AML-193 (cell line): ENCODE measurements at places on chromosomes 1 and 21.

- DNase-seq, result no peak
Measured at GRCh38 chr21:45857761-45858160, 123.8 kb upstream of the COL6A1 start.

- no peak for DNase-seq
Measured at GRCh38 chr1:203842559-203842876, 18.9 kb upstream of the SNRPE start.

DNA sequence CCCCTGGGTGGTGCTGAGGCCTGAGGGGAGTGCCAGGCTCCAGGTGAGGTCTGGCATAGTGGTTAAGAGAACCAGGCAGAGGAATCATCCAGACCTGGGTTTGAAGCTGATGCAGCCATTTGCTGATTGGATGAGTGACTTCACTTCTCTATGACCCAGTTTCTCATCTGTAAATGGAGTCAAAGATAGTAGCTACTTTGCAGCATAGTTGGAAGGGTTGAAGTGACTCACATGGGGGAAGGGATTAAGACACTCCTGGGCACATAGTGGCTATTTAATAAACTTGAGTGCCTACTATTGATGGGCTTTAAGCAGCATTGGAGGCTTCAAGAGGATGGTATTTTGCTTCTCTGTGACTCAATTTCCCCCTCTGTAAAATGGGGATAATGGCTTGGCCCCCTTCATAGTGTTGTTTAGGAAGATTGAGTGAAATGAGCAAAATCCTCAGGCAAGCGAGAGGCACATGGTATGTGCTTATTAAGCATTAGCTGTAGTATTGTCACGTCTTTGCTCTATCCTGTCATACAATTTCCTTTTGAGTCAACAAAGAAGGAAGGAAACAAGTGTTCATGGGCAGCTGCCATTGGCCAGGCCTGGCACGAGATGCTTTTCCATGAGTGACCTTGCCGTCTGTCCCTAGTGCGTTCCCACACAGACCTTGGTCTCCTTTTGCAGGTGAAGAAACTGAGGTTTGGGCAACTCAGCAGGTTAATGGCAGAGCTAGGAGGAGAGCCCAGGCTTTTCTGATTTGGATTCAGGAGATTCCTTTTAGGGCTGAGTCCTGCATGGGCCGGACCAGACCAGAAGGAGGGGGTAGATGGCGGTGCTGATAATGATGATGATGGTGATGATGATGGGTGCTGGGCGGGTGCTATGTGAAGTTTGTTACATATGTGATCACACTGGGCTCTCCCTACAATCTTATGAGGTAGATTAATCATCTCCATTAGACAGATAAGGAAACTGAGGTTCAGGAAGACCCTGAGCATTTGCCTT lies 131.1 kb upstream of the WNT4 start:
- no peak for DNase-seq

DNA sequence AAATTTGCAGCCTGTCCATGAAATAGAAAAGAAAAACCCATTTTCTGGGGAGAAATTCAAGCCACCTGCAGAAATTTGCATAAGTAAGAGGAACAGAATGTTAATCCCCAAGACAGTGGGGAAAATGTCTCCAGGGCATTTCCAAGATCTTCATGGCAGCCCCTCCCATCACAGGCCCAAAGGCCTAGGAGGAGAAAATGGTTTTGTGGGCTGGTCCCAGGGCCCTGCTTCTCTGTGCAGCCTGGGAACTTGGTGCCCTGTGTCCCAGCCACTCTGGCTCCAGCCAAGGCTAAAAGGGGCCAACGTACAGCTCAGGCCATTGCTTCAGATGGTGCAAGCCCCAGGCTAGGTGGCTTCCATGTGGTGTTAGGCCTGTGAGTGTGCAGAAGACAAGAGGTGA lies 155.6 kb downstream of the PRDM2 start:
- no peak for DNase-seq

DNA sequence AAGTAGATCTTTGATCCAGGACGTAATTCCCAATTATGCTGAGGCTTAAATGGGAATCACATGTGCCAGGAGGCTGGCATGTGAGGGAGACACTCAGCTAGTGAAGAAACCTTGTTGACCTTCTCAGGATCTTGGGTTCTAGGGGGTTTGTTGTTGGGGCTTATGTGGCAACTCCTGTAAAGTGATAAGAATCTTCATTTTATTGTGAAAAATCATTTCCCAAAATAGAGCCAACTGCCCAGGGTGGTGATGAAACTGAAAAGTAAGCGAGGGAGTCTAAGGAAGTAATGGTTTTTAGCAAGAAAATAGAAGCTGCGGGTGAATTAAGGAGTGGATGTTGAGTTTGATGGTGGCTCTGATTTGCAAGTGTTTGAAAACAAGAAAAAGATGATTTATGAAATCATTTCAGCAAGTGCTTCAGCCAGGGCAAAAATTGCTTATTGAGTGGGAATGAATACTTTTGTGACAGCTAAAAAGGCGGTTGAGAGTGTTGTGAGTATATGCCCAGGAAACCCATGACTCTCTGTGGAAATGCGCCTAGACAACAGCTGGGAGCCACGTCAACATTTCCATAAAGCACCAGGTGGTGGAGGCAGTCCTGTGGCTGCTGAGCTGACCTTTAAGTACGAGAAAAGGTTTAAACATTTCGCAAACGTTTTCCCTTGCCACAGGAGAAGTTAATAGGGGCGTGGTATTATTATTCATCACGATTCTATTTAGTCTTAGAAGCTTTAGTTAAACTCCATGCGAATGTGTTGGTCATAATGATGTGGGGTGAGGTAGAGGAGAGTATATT lies 102.7 kb downstream of the HMGB4 start:
- no peak for DNase-seq

- DNase-seq, result no peak
Measured at GRCh38 chr1:180923887-180924286, 11.2 kb downstream of the KIAA1614 start.

- DNase-seq, result no peak
Measured at GRCh38 chr1:18174037-18174436, 66.4 kb downstream of the IGSF21 start.

DNA sequence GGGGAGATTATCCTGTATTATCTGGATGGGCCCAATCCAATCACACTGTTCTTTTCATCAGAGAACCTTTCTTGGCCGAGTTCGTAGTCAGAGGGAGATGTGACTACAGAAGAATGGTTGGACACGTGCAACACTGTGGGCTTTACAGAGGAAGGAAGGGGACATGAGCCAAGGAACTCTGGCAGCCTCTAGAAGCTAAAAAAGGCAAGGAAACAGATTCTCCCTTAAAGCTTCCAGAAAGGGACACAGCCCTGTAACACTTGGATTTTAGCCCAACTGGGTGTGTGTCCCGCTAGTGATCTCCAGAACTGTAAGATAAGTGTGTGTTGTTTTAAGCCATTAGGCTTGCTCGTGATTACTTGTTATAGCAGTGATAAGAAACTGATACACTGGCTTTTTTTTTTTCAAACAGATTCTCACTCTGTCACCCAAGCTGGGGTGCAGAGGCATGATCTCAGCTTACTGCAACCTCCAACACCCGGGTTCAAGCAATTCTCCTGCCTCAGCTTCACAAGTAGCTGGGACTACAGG lies 53.9 kb upstream of the FBXO28 start:
- DNase-seq, result no peak

- no peak for DNase-seq
Measured at GRCh38 chr1:235054936-235055335, 73.7 kb downstream of the TOMM20 start.

DNA sequence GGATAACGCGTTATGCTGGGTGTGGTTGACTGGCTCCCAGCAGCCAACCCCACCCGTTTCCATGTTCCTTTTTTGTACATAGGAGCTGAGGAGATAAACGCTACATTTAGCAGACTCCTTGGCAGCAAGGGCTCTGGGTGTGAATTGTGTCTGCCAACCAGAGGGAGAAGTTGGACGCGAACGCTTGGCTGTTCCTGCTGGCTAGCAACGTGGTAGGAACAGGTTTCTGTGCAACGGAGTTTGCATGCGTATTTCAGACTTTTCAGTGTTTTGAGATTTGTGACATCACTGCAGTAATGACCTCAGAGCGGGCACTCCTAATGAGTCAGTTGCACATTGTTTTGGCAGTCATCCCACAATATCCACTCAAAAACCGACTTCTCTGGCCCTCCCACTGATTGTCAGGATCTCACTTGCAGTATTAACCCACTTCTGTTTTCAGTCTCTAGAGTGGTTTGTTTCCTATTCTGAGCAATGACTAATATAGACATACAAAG lies 98.7 kb upstream of the RGS1 start:
- no peak for DNase-seq

GRCh38 chr21:28310711-28311110 lies 682.0 kb downstream of the LTN1 start:
- no peak for DNase-seq

DNA sequence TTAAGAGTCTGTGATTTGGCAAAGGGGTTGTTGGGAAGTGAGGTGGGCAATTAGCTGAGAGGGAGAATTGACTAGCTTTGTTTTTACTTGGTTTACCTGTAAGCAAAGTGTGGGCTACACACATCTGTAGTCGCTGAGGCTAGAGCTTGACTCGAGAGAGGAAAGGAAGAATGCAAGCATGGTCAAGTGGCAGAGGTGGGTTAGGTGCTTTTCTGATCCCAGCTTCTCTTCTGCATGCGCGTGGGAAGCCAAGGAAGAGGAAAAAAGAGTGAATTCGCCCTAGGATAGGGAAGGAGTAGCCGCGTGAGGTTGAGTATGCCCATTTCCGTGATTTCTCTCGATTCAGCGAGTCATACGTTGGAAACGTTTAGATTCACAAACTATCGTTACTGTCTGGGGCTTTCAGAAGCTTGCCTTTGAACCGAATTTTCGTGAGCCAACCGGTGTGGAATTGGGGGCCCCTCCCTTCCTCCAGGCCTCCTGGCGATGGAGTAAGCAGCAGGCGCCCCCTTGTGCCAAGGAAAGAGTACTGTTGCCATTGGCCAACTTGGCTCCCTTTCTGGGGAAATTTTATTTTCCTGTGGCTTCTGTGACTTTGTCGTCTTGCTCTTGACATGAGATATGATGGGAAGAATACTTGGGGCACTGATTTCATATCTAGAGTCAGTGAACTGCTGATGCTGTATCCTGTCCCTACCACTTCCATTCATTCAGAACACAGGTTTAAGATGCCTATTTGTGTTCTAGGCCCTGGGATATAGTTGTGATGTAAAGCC lies 1.3 kb downstream of the PIGV start:
- peak; percentile 63 for DNase-seq

DNA sequence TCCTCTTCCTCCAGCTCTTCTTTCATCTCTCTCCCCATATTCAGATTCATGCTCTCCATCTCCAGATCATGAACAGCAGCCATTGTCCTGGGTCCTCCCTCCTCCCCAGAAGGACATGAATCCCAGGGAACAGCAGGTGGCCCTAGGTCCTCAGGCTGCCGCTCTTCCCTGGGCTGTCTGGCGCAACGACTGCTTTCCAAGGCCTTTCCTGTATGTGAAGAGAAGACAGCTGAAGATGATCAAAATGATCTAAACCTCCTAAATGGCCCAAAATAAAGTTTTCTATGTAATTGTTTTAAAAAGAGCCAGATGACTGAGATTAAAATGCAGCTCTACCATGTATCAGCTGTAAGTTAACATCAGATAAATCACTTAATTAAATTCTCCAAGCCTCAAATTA lies 22.5 kb downstream of the RHBDL2 start:
- no peak for DNase-seq

DNA sequence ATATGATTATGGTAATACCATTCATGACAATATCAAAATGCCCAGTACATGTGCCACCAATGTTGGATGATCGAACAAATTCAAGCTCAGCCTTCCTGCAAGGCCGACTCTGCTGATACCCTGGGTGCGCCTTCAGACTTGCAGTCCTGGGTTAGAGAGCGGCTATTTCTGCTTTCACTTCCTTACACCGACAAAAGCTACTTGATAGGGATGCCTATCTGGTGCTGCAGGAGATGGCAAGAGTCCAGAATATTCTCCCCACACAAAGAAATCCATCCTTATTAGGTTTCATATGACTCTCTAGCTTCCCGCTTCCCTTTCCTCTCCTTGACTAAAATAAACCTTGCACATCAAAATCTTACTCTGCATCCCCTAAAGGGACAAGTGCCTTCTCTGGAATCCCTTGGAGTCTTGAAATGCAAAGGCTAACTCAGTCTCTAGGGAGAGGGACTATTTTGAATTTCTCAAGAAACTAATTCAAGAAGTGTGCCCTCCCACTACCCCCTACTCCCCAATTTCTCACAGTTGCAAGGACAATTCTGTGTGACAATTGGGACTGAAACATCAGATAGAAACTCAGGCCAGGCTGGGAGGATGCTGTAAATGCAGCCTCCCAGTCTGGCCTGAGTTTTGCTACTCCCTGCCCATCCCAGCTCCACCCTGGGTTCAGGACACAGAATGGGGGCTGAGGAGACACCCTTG lies 103.1 kb upstream of the USP24 start:
- no peak for DNase-seq

DNA sequence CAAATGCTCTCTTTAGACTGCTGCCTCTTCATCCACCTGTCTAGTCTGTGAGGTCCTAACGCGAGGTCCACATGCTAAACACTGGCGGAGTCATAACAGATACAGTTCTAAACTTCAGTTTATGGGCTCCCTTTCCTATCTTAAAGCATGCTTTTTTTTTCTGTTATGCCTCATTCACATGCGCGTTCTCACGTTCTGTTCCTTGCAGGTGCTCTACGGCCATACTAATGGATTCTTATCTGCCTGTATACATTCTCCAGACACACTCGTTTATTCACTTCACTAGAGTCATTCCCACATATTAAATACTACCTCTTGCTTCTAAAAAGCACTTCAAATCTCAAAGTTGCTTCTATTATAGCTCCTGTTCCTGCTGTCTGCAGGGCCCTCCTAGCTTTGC lies 38.7 kb downstream of the PHC2 start:
- no peak for DNase-seq

DNA sequence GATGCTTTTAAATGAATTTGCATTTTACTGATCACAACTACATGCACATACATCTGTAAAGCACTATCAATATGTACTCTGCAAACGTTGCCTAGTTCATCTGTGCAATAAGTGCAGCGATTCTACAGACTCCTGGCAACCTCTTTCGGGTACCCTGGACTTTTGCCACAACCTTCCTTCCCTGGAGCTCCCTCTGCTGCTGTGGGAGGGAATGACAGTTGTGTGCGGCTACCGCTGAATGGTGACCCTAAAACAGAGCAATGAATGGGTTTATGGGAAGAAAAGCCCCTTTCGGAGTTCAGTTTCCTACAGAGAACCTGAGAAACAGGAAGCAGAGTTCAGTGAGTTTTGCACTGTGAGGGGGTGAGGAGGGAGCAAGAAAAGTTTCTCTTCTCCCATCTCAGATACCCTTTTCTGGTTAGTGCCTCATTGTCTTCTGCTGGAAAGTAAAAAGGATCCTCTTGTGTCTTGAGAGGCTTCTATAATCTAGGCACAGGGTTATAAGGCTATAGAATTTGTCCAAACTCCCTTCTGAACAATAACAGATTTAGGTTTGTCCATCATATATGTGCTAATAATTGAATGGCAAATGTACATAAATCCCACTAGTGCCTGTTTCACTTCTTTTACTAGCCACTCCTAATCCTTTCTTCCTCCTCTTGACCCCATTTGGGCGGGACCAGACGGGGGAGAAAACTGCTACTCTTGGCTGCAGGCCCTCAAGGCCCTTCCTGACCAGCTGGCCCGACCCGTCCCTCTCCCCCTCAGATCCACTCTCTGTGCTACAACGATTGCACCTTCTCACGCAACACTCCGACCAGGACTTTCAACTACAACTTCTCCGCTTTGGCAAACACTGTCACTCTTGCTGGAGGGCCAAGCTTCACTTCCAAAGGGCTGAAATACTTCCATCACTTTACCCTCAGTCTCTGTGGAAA lies 19.8 kb upstream of the SARS1 start:
- peak; percentile 54 for DNase-seq
